Urinary bladder (tissue), 4 donors: ENCODE measurements at places on chromosomes 11 and 22. TPM values are rescaled to one million over a fixed set of nuclear protein-coding genes. Genes with fewer than 3 reads are reported as not detected.

The IFITM10 gene
- 1.9 TPM for polyA plus RNA-seq

The MGAT3 gene
- polyA plus RNA-seq = 4.8 TPM

The SFI1 gene
- 14.6 TPM for polyA plus RNA-seq

The ST14 gene
- 13.4 TPM for polyA plus RNA-seq

The CAVIN3 gene
- polyA plus RNA-seq = 254 TPM

The OTOG gene
- not detected for polyA plus RNA-seq

The LGR4 gene
- 9.9 TPM for polyA plus RNA-seq

The C11orf97 gene
- not detected for polyA plus RNA-seq

The C11orf91 gene
- polyA plus RNA-seq = not detected

The ZNF214 gene
- 2.8 TPM for polyA plus RNA-seq

The SYT7 gene
- 2.6 TPM for polyA plus RNA-seq

GRCh38 chr11:122334546-122335339 lies 218.7 kb upstream of the BLID start:
- no peak for DNase-seq

- DNase-seq = no peak
Measured at GRCh38 chr11:217704-218103, 10.2 kb downstream of the RIC8A start.

DNA sequence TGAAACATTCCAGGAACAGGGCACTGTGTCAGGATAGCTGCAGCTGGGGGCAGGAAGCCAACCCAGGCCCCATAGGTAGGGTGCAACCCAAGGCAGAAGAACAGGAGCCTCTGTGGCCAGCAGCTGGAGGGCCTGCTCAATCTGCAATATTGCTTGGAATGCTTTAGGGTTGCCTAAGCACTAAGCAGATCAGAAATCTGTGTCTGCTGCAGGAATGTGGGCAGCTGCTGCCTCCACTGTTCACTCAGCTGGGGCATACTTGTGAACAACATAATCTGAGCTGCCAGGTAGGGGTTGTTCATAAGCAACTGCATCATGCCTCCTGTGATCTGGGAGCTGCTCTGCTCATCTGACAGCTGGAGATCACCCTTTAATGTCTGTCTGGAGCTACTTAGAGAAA lies 1.7 kb downstream of the UBQLNL start:
- DNase-seq = no peak

DNA sequence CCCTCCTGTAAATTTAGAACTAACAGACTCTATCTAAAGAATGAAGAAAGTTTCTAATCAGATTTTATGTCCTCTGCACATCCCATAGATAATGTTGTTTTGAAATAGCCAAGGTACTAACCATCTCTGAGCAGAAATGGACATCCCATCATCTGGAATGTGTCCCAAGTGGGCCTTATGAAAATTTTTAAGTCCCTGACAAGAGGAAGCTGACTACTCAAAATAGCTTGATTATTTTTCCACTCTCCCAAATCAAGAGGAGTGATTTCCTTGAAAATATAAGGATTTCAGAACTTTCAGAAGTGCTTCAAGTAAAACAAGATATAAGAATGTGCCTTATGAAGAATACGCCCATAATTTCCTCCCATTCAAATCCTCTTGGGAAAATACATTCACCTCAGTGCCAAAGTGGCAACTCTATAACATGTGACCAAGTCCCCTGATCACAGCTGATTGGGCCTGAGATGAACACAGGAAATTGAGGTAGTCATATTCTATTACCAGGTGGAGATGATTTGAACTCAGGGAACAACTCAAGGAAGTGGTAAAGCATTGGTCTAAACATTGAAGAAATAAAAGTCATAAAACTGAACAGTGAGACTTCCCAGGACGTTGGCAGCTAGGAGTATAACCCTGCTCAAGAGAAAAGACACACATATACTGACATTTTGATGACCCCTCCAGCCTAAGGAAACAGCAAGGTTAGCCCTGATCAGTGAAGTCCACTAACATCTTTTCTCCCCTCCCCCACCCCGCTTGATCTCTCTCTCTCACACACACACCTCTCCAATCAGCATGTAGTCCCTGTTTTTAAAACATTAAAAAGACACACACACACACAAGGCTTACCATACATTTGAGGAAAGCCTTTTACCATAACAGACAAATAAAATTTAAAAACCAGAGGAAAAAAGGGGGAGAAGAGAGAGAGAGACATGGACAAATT lies 70.8 kb upstream of the TEAD1 start:
- no peak for DNase-seq

GRCh38 chr11:61026121-61027031 lies 54.9 kb downstream of the CD6 start:
- DNase-seq = no peak

- DNase-seq = no peak
Measured at GRCh38 chr22:25638638-25639037, 74.2 kb downstream of the GRK3 start.

- no peak for DNase-seq
Measured at GRCh38 chr11:86514453-86514852, 139.8 kb downstream of the CCDC81 start.

DNA sequence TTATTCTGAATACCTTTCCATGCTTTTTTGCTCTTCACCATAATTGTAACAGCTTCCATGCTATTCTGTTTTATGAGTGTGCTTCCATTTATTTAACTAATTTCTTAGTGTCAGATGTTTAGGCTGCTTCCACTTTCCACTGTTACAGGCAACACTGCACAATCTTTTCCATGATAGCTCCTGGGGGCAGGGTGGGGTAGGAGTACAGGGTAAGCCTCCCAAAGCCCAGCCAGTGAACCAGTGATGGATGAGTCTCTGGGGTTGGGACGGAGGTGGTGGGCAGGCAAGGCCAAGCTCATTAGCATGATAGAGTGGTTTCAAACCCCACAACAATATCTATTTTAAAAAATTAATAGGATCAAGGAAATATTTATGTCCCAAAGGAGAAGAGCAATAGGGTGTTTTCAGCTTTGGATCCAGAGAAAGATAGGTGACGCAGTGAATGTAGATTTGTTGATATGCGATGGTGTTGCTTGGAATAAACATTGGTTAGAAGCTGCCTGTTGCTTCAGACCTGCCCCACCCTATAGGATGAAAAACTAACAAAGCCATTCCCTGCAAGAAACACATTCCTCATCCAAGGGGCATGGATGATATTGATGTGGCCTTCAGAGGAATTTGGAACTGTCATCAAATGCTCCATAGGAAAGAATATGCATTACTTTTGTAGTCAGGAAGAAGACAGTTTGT lies 17.1 kb upstream of the ELF5 start:
- DNase-seq = no peak

GRCh38 chr22:24697621-24698082 lies 76.9 kb downstream of the PIWIL3 start:
- no peak for DNase-seq

- DNase-seq = no peak
Measured at GRCh38 chr22:47395481-47395880, 633.0 kb downstream of the TBC1D22A start.

DNA sequence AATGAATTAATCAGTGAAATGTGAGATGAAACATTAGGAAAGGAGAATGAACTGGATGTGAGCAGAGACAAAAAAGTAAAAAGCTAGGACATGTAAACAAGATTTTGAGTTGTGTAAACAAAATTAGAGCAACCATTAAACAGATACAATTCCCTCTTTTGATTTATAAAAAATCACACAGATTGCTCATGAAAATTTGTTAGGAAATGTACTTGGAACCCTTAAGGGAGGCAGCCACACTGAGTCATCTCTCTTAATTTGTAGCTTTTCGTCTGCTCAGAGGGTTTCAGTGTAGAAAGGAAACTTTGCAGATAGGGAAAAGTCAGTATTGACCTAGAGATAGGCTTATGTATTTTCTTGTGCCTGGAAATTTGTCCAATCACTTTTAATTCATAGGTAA lies 49.6 kb upstream of the ME3 start:
- no peak for DNase-seq

DNA sequence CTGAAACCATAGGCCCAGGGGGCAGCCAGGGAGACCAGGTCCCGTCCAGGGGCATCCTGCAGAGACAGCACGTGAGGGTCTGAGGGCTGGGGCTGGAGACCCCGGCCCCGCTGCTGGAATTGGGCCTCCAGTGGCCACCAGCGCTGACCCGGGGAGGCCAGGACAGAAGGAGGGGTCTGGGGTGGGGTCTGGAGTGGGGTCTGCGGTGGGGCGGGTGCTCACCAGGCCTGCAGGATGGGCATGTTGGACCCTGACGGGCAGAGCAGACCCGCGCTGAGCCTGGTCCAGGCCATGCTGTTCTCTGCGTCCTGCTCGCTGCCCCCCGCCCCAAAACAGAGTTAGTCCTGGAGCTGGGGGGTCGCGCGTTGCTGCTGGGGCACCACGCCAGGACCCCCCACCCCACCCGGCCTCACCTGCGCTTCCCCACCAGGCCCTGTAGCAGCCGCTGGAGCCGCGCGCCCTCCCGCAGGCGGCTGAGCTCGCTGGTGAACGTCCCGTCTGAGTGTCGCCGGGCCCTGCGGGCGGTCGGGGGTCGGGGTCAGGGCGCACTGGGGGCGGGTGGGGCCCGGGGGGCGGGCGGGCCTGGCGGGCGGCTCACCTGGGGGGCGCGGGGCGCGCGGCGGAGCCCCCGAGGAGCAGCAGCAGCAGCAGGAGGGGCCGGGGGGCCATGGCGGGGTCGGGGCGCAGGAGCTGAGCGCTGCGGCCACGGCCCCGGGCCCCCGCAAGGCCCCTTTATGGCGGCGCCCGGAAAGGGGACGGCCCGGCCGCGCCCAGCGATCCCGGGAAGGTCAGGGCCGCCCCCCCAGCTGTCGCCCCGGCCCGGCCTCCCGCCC lies at the start of gene SCT:
Gene SCT (minus strand): TSS at position 707 of the 833 bp plus-strand sequence. CDS start 38 bp downstream, at position 669.
- no peak for DNase-seq

DNA sequence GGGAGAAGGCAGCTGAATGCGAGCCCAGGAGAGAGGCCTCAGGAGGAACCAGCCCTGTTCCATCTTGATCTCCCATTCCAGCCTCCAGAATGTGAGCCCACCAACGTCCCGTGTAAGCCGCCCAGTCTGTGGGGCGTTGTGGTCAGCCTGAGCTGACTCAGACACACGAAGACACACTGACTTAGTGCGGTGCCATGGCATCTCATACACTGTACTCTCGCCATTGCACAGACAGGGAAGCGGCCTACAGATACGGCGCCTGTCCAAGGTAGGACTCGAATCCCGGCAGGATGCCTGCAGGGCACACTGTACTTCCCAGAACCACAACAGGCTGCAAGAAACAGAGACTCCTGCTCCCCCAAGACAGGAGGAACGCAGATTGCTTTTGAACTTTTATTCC lies 179.6 kb downstream of the CTTN start:
- no peak for DNase-seq

GRCh38 chr11:15865212-15865987 lies 490.9 kb downstream of the SOX6 start:
- no peak for DNase-seq

DNA sequence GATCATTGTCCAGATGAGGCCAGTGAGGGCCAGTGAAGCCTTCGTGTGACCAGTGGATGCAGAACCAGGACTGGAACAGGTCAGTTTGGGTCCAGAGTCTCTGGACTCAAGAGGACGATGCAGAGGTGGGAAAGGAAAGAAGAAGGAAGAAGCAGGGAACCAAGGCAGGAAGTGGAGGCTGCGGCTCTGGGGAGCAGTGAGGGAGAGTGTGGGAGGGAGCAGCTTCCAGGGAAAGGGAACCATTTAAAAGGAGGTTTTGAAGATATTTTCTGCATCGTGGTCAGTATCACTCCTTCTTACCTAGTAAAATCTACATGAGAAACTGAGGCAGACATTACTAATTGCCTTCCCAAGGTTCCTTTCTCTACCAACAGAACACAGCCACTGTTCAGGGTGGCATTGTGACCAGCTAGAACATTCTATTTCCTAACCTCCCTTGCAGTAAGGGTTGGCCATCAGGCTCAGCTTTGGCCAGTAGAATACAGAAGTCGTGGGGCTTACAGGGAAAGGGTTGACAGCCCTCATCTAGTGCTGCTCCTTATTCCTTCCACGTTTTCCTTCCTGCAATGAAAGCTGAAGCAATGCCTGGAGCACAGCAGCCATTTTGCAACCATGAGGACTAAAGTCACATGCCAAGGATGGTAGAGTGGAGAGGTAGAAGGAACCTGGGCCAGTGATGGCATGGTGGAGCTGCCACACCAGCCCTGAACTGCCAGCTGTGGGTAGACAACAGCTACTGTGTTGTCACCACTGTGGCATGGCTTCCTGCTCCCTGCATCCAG lies 29.1 kb upstream of the LINC01488 start:
- no peak for DNase-seq

DNA sequence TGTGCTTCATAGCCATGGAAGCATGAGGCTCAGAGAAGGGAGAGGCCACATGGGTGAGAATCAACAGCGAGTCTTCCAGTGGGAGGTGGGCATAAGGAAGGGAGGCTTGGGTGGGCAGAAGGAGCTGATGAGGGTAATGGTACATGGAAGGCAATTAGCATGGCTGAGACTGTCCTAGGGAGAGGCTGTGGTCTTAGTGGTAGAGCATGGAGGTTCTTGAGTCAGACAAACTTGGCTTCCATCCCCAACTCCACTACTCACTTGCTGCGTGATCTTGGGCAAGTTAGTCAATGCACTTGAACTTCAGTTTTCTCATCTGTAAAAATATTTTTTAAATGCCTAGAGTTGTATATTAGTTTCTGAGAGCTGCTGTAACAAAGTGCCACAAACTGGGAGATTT lies 227.2 kb upstream of the E2F8 start:
- DNase-seq = no peak

DNA sequence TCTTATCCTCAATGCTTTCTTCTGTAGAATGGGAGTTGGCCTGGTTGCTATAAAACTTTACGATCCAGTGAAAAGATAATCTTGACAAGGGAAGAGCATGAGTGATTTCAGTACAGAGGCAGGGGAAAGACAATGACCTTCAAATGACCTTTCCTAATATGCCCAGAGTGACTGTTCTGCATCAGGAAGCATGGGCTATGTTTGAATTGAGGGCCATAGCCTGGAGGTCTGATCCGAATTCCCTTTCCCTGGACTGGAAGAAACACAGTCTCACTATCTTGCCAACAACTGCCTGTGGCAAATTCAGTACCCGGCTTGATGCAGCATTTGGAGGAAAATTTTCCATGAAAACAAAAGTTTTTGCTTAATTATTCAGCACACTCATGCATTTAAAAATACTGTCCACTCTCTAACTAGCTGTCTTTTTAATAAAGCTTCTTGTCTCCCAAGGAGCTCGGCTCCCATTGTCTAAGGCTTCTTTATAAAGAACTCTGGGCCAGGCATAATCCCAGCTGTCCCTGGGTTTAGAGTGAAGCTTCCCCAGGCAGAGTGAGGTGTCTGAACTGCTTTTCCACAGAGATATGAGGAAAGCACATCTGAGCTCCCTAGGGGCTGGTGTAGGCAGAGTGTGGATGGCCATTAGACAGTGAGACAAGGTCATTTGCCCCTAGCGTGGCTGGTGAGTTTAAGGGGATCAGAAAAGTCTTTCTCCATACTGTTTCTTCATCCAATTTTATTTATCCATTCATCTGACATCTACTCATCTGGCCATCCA lies 132.7 kb upstream of the CADM1 start:
- DNase-seq = no peak

- no peak for DNase-seq
Measured at GRCh38 chr11:103806130-103806895, 230.1 kb upstream of the DDI1 start.

- no peak for DNase-seq
Measured at GRCh38 chr11:2002807-2003206, 5.2 kb upstream of the H19 start.

GRCh38 chr11:24880962-24881361 lies 384.1 kb downstream of the LUZP2 start:
- no peak for DNase-seq

- no peak for DNase-seq
Measured at GRCh38 chr22:40611606-40612005, 24.9 kb downstream of the MRTFA start.
